ENCODE measurements at places on chromosomes 2 and 18.

DNA sequence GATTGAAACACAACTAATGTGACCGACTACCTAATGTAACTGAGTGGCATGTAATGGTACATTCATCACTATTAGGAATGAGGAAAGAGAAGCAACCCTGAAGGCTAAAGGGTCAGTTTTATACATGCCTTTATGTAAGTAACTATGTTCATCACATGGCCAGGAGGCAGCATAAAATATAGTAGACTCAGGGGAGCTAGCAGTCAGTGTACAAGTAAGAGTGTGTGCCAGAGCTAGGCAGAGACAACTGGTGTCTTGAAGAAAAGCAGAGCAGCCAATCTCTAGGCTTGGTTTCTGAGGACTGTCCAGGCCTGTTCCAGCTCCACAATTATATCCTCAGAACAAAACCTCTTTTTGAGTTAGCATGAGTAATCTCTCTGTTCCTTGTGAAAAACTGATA is 18.1 kb downstream of the SMAD2 start:
- no peak for DNase-seq

DNA sequence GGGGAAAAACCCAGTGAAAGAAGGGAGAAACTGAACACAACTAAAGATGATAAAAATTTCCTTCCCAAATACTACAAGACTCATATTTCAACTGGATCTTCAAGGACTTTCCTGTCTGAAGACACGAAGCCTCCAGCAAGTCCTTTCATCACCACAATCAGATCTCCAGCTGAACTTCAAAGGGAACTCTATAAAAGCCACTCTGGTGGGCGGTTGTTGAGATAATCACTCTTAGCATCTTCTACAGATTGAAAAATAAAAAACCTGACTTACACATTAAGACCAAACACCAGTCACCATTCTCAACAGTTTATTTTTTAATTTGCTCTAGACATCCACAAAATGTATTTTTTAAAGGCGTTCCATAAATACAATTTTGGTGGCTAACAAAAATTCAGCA is 4.4 kb downstream of the REV1 start:
- no peak for DNase-seq

- no peak for DNase-seq
These were observed 65.8 kb downstream of the ALPK2 start for GRCh38 chr18:58562999-58563667.

GRCh38 chr2:72210470-72210869 is 62.8 kb upstream of the CYP26B1 start:
- no peak for DNase-seq

- DNase-seq, result no peak
These were observed 31.5 kb upstream of the TSPYL6 start for GRCh38 chr2:54287532-54287931.

DNA sequence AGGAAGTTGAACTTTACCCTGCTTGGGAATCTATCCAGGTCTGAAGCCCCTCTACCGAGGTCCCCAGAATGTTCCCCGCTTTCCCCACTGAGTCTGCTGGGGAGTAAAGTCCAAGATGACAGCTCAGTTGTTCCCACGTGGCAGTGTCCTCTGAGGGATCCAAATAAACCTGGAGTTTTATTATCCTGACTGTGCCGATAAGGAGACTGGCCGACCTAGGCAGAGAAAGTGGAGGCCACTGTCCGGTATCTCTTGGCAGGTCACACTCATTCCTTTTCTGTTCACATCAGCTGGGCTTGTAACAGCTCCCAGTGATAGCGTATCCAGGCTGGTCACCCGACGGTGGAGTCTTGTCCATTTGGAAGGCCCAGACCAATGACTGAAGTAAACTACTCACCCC is 27.5 kb upstream of the C18orf32 start:
- no peak for DNase-seq

GRCh38 chr18:79928563-79928960 is 22.9 kb downstream of the SLC66A2 start:
- DNase-seq, result no peak

- DNase-seq, result no peak
These were observed 2.1 kb upstream of the MC2R start for GRCh38 chr18:13917401-13917800.
